ENCODE measurements at places on chromosomes 3 and 15.

- no peak for DNase-seq
Observed at GRCh38 chr15:51855612-51856011, 26.2 kb downstream of the TMOD3 start.

- DNase-seq, result no peak
Observed at GRCh38 chr3:118472586-118472985, 562.1 kb downstream of the IGSF11 start.

- no peak for DNase-seq
Observed at GRCh38 chr15:31774045-31774444, 256.3 kb upstream of the CHRNA7 start.

DNA sequence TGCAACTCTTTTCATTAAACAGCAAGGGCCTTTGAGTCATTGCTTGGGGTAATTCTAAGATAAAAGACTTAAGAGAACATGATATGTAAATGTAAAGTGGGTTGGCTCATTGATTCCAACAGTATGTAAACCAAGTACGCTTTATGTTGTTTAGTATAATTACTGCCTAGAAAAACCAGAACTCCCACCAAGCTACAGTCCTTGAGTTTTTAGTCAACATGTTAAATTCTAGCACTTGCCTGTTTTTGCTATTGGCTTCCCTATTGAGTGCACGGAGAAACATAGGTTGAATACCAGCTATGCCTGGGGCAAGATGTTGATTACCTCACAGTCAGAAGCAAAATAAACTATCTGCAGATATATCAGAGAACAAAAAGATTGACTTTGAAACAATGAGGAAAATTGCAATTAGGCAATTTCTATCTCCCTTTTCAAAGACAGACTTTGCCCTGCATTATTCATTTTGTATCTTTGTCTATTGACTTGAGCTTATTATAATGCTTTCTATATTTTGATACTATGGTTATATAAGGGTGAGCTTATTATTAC, 179.3 kb downstream of the ZPLD1 start:
- no peak for DNase-seq

GRCh38 chr3:168249550-168250414, 154.1 kb upstream of the GOLIM4 start:
- peak; percentile 40 for DNase-seq

DNA sequence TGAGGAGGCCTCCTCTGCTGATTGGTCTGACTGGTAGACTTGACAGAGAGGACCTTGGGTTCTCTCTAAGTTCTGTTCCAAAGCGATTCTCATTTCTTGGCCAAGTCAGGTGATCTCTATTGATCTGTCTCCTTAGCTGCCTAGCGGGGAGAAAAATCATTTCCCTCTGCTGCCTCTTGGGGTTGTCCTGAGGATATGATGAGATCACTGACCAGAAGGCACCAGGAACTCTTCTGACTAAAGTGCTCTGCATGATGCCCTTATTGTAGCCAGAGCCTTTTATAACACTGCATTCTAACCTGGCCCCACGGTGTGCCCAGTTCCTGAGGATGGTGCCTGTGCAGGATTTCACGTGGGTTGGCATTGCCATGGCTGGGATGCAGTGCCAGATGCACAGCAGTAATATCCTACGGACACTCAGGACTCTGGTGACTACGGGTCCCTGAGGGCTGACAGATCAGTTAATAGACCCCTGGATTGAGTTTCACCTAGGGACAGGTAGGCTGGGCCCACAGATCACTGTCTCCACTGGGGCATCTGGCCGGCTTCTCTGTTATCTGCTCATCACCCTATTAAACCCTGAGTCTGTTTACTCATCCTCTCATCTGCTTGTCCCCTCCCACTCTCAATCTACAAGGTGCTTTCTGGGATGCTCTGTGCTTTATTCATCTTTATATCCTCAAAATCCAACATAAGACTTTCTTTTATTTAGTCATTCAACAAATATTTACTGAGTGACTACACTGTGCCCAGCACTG, 3.9 kb upstream of the HEG1 start:
- no peak for DNase-seq

- no peak for DNase-seq
Observed at GRCh38 chr15:60093273-60094067, 89.4 kb downstream of the FOXB1 start.

DNA sequence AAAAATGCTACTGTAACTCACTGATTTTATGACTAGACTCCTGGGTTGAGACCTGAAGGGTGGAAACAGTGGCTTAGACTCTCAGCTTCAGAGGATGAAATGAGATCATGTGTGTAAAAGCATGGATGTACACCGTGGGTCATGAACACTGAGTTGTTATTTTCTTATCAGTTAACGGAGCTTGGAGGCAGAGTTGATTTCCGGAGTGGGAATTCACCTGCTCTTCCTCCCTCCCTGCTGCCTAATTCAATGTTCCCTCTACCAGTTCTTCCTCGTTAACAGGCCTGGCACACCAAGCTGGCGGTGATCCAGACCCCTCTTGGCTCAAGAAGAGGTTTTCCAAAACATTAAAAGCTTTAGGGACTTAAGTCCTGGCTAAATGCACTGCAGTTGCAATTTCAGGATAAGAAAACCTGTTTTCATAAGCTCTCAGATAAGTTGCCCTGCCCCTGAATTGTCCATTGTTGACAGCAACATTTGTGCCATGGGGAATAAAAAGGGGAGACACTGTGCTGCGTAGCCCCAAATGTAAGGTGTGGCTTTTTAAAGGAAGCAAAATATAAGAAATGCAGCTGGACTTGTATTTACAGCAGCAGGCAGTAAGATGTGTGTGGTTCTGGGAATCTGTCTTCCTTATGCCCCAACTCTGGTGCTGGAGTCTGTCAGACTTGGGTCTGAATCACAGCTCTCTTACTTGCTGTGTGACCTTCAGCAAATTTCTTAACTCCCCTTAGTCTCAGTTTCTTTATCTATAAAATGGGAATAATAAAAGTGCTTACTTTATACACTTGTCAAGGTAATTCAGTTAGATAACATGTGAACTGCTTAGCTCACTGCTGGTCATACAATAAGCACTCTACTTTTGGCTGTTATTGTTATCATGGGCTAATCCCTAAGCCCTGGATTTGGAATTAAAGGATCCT, 9.9 kb downstream of the PDIA5 start:
- no peak for DNase-seq
